ELF-1 (cell line): ENCODE measurements at places on chromosomes 3 and 15.

- DNase-seq: no peak
Measured at GRCh38 chr3:153970741-153971347, 150.3 kb upstream of the ARHGEF26 start.

DNA sequence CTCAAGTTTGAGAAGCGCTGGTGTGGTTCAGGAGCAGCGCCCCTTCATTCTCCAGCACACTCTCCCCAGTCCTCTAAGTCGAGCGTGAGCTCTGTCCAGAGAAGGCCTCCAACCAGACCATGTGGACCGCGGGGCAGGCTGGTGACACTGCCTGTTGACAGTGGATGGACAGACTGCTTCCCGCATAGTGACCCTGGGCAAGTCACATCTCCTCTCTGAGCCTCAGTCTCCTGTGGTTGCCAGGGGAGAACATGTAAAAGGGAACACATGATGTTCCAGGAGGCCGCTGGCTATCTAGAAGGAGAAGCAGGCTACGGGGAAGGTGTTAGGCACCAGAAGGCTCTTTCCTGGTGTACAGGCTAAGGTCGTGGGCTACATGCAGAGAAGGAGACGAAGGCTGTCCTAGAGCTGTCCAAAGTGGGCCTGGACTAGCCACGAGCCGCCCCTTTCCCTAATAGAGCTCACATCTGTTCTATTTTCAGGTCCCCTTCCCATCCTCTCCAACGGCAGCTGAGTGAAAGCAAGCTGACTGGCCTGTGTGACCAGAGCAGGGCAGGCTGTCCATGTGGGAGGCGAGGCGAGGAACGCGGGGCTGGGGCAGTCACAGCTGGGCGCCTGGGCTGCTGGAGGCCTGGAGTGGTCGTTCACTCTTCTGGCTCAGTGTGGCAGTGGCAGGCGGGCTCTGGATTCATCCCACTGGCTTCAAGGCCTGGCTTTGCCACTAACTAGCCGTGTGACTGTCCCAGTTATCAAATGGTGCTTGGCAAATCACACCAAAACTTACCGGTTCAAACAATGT, 11.1 kb downstream of the ISG20 start:
- DNase-seq: no peak

GRCh38 chr3:52783211-52783555, 5.8 kb downstream of the ITIH1 start:
- DNase-seq: no peak

- DNase-seq: no peak
Measured at GRCh38 chr3:149366941-149367840, 10.3 kb downstream of the TM4SF1 start.

DNA sequence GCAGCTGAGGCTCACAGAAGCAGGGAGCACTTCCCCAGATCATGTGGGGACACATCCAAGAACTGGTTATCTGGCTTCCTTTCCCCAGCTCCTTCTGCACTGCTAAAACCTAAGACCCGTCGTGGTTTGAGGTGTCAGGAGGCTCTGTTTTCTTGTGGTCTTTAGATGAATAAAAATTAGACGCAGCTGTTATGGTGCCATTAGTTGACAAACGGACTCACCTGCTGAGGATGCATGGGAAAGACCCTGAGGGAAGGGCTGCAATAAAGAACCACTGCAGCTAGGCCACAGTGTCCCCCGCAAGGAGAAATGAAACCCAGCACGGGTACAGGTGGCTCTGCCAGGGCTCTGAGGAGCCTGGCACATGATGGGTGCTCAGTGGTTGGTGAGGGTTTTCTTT, 99.4 kb downstream of the IQSEC1 start:
- no peak for DNase-seq

DNA sequence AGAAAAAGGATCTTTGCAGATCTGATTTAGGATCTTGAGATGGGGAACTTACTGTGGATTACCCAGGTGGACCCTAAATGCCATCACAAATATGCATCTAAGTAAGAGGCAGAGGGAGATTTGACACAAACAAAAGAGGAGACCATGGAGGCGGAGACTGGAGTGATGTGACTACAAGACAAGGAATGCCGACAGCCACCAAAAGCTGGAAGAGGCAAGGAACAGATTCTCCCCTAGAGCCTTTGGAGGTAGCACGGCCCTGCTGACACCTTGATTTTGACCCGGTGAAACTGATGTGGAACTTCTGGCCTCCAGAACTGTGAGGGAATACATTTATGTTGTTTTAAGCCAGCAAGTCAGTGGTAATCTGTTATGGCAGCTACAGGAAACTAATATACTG, 44.0 kb downstream of the GASK1A start:
- DNase-seq: peak; percentile 12

- no peak for DNase-seq
Measured at GRCh38 chr3:113141543-113141942, 69.8 kb upstream of the BOC start.

DNA sequence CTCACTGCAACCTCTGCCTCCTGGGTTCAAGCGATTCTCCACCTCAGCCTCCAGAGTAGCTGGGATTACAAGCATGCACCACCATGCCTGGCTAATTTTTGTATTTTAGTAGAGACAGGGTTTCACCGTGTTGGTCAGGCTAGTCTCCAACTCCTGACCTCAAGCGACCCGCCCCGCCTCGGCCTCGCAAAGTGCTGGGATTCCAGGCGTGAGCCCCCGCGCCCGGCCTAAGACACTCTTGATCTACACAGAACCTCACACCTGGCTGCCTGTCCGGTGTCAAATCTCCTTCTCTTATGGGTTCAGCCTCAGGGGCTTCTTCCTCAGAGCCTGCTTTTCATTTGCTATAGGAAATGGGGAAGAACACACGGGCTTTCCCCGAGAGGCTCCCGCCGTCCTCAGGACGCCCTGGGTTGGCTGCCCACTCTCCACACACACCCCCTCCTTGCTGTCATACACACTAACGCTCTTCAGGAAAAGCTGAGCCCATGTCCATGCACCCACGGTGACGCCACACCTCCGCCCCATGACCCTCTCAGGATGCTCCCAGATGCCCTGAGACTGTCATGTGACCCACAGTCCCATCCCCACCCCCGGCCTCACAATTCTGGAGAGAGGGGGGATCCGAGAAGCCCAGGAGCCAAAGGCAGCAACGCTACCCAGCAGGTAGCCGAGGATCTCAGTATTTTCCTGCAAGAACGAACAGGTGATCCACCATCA, 10.4 kb downstream of the TMEM44 start:
- no peak for DNase-seq

- no peak for DNase-seq
Measured at GRCh38 chr3:170436697-170437096, 18.0 kb downstream of the CLDN11 start.

GRCh38 chr3:15796771-15797641, 773 bp downstream of the ANKRD28 start:
- DNase-seq: peak; percentile 49

DNA sequence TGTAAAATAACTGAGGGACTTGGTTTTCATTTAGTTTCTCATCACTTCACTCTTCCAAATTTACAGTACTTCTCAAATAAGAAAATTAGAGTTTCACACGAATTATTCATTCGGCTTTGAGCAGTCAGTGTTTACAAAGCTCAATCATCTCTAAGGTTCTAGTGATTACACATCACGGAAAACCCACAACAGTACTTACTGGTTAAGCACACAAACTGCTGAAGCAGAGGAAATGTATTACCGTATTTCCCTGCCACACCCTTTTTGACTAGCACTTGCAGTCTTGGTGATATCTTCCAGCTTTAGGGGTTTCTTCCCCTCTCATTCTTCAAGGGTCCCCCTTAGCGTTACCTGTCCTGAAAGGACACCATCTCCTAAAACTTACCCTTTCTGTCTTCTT, 164.8 kb upstream of the CDIN1 start:
- no peak for DNase-seq

- DNase-seq: no peak
Measured at GRCh38 chr3:195438371-195438770, 4.4 kb downstream of the ACAP2 start.

DNA sequence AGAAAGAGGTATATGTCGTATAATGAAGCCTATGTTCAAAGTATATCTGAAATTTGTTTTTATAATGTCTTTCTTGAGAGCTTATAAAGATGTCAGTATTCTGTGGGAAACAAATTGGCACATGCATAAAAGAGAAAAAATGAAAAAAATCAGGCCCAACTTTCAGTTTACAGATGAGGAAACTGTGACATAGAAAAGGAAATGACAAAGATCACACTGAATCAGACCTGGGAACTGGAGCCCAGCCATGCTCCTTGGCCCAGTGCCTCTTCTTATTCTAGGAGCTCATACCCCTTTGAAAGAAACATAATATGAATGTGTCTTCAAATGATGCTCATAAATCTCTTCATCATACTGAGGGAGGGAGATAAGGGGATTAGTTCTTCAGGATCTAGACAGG, 48.4 kb downstream of the TMEM44 start:
- no peak for DNase-seq

GRCh38 chr15:60320365-60320764, 77.4 kb downstream of the ANXA2 start:
- no peak for DNase-seq

DNA sequence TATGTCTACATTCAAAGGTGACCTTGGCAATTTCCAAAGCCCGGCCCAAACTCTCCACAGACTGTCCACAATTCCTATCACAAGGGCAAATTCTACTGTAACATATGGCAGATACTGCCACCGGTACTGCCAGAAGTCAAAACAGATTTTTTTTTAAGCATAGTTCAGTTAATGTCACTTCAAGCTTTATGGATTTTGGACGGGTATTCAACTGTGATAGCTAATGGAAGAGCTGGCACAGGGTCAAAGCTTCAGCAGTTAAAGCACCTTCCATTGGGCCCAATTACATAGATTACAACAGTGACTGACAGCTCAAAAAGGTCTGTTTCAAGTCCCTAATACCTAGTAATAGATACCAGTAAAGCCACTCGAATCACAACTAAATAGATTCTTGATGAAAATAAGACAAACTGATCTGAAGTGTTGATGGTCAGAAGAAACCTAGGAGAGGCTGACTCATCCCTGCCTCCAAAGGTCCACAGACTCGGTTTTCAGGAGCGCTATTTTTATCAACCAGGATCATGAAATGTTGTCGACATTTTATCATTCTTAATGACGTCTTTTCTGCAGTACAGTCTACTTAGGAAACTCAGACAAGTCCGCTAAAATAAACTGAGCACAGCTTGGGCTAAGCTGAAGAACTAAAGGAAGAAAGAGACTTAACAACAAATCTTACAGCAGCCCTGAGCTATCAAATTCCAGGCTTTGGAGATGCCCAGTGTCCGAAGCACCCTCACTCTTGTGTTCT, 38.7 kb downstream of the ANXA2 start:
- no peak for DNase-seq

DNA sequence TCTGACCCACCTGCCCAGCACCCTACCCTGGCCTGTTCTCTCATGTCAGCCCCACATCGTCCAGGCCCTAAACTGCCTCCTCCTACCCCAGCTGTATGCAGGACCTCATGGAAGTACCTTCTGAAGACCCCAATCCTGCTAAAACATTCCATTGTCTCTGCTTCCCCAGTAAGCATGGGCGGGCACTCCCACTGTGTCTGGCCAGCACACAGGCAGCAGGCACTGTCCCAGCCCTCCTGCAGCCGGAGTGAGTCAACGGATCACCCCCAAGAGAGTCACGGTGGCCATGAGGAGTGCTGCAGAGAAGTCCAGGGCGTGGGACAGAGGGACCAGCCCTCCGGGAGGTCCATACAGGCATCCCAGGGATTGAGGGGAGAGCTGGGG, 36.4 kb upstream of the SLCO2A1 start:
- DNase-seq: no peak

- DNase-seq: no peak
Measured at GRCh38 chr3:186959029-186959624, 28.8 kb downstream of the ST6GAL1 start.

GRCh38 chr3:150613709-150614480, 10.8 kb downstream of the SELENOT start:
- no peak for DNase-seq

- DNase-seq: no peak
Measured at GRCh38 chr3:67804089-67804488, 149.7 kb upstream of the SUCLG2 start.

GRCh38 chr15:51117270-51117669, 22.6 kb upstream of the TNFAIP8L3 start:
- no peak for DNase-seq

GRCh38 chr15:78167227-78167888, 18.2 kb downstream of the IDH3A start:
- DNase-seq: no peak

DNA sequence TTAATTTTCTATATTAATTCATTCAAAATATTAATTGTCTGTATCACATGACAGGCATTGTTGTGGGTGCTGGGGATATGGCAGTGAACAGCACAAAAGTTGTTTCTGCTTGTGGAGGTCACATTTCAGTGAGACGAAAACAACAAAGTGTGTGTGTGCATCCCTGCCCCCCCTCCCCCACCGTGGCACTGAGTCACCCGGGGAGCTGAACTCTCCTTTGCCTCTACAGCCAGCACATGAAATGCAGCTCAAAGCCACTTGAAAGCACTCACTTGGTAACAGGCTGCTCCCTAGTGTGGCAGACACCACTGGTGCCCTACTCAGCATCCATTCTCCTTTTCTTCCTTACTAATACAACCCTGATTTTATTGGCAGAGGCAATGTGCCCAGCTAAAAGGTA, 16.9 kb upstream of the SCAMP5 start:
- no peak for DNase-seq

- no peak for DNase-seq
Measured at GRCh38 chr3:36842275-36842674, 77.9 kb upstream of the DCLK3 start.

DNA sequence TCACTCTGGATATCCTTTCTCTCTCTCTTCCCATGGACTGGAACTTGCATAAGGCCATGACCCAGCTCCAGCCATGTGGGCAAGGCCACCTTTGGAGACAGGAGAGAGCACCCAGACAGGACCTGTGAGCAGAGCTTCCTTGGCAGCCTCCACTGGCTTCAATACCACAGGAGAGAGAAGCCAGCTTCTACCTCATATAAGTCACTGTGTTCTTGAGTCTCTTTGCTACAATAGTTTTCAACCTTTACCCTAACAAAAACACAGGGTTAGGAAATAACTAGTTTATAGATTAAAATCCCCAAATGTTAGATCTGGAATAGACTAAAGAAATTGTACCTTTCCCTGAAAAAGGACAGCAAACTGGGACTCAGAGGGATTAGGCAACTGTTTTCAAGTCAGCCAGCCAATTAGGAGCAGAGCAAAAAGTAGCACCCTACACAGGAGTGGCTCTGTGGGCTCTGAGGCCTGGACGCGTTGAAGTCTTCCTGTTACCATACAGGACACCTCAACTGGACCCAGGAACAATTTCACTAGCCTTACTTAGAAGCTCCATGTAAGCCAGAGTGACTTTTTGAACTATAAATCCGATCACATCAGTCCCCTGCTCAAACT, 211.5 kb upstream of the ICE2 start:
- DNase-seq: no peak

GRCh38 chr3:53820084-53820483, 26.1 kb downstream of the CHDH start:
- DNase-seq: no peak

- no peak for DNase-seq
Measured at GRCh38 chr3:81643721-81644120, 117.7 kb downstream of the GBE1 start.

- no peak for DNase-seq
Measured at GRCh38 chr3:122357828-122358702, 25.0 kb downstream of the MIX23 start.

GRCh38 chr15:57583282-57583681, 8.4 kb upstream of the MYZAP start:
- no peak for DNase-seq
